NCI-H146 (cell line): ENCODE measurements at places on chromosomes 3 and 15.

DNA sequence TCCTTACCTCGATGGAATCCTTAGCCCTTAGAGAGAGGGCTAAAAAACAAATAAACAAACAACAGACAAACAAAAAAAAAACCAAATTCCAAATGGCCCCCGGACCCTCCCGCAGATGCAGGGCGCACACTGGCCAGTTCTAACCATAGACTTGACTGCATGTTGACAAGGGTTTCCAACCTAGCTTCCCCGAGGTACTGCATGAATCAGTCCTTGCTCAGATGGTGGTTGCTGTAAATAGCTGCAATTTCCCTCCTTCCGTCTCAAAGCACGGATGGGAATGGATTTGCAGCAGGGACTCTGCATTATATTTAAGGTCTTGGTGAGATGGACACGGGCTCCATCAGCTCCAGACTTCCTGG, 162.8 kb downstream of the CD47 start:
- peak; percentile 87 for DNase-seq

- no peak for DNase-seq
These were observed 179.2 kb downstream of the ATP10A start for GRCh38 chr15:25683911-25684310.

DNA sequence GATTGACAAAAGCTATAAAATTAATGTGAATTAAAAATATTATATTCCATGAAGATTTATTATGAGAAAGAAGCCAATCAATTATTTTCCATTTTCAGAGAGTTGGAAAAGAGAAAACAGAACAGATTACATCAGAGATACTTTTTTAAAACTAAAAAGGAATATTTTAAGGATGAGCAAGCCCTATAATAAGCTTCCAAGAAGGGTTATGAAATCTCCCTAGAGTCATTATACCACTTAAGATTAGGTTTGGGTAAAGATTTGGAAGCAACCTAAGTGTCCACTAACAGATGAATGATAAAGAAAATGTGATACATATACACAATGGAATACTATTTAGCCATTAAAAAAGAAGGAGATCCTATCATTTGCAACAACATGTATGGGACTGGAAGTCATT, 51.6 kb upstream of the FSIP1 start:
- no peak for DNase-seq

DNA sequence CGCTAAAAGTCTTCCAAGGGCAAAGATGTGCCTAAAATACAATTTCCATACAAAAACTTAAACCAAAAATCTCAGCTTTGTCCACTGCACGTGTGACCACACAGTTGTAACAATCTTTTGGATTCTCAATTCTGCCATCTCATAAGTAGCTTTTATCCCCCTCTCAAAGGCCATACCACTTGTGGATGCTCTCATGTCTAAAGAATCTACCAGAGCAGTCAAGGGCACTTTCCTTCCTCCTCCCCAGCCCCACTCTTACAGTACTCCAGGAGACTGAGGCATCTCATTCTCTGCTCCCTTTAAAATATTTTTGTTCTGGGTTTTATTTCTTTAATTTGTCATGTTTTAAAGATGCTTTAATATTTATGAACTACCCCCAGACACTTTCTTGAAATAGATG, 102.3 kb upstream of the PFN2 start:
- DNase-seq, result no peak

- no peak for DNase-seq
These were observed 62.0 kb downstream of the MYO5A start for GRCh38 chr15:52466716-52467115.

DNA sequence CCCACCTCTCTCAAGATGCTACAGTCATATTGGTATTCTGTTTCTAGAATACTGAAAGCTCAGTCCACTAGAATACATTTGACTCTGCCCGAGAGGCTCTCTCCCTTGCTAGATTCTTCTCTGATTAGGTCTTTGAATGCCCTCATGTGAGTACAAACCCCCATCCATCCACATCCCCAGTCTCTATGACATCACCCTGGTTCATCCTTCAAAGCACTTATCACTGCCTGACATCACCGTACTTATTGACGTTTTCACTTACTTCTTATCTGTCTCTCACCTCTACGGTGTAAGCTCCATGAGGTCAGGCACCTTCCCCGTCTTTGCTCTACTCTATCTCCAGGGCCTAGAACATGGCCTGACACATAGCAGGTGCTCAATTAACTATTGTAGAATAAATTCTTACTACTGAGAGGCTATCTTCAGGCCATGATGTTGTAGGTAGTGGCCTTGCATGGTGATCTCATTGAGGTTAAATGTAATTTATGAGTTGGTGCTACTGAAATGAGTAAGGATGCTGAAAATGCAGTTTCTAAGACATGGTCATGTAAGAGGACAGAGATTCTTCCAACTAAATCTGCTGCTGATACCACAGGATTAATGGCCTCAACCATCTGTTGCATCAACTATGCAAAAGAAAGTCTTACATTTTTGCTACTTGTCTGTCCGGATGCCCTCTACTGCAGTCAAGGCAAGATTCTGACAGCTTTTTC, 26.8 kb downstream of the EOGT start:
- no peak for DNase-seq

DNA sequence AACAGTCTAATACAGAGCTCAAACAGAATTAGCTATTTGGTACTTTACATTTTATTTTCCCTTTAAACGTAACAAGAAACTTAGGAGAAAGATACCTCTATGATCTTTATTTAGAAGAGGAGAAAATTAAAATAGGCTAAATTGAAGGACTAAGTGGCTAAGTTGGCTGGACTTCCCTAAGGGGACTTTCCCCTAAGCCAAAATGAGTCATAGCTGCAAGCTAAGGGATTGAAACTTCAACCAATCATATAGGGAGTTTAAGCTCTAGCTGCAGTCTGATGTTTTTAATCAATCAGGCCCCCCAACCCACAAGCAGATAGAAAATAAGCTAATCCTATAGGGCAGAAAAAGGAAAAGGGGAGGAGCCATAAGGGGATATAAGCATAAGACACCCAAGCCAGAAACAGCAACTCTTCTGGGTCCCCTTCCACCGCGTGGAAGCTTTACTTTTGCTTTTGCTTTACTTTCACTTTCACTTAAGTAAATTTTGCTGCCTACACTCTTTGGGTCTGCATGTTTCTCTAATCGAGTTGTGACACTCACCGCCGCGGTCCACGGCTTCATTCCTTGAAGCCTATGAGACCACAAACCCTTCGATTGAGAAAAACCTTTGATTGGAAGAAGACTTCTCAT, 1108.5 kb upstream of the EPHA6 start:
- no peak for DNase-seq

DNA sequence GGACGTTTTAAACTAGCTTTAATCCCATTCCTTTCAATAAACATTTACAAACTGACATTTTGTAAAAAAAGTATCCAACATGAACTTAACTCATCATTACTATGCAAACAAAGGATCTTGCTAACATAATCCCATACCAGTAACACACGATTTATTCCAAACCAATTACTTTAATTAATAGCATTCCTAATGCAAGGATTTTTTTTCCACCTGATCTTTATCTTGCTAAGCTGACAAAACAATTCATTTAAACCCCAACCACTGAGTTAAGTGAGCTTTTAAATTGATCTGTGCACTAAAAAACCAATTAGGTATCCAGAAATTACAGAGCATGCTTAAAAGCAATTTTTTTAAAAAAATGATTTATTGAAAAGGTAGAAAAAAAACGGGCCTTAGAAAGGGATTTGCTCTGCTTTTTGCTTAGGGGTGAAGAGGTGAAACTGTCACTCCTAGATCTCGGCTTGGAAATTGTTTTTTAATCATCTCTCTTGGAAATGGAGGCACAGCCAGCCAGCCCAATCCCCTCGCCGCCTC, 1.2 kb downstream of the SH3BP5 start:
- peak; percentile 30 for DNase-seq

GRCh38 chr3:198018416-198018815, 58.4 kb downstream of the LMLN start:
- no peak for DNase-seq

DNA sequence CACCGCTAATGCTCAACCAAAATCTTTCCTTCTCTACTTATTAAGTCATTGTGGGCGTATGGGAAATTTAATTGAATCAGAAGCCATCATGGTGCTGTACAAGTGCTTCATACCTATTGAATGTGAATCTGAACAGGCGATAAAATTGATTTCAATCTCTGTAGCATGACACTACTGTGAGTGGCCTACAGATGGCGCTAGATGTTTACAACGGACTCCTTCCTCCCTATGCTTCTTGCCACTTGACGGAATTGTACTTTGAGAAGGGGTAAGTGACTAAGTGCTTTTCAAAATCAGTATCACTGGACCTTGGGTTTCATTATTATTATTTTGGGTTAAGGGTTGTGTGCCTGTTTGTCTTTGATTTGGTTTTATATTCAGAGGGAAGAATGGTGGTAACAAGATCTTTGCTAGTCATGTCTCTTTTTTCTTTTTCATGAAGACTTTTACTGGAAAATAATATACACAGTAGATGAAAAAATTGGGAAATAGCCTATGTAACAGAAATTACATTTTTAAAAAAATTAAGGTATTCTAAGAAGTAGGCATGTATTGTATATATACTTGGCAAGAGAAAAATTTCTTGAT, 35.4 kb downstream of the ACP3 start:
- DNase-seq, result peak; percentile 78
